ENCODE measurements at places on chromosomes 12 and 14. TPM values are rescaled to one million over a fixed set of nuclear protein-coding genes. Genes with fewer than 3 reads are reported as not detected.

RASSF9 gene
- 7.3 TPM for total RNA-seq

POU6F1 gene
- 9.9 TPM for total RNA-seq

FAM90A1 gene
- total RNA-seq = 0.30 TPM

DNA sequence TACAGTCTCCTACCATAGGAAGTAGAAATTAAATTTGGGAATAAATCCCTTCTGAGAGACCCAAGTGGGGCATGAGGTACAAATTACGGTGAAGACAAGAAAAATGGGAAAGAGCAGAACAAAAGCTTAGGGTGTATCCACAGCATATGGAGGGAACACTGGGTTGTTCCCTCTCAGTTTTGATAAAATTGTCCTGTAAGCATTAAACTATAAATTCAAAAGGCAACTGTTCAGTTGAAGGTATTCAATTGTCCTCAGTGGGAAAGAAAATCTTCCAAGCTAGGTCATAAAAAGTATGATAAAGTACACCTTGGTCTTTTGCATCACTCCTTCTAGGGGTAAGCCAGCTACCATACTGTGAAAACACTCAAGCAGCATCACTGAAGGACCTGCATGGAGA is 118.3 kb upstream of the LRFN5 start:
- H3K27ac ChIP-seq = no peak overlapping the region
- no peaks in the 10 kb centered on the region for H3K27me3 ChIP-seq
- no peak overlapping the region for H3K4me3 ChIP-seq
- H3K36me3 ChIP-seq = no peaks in the 10 kb centered on the region
- DNase-seq = no peak

DNA sequence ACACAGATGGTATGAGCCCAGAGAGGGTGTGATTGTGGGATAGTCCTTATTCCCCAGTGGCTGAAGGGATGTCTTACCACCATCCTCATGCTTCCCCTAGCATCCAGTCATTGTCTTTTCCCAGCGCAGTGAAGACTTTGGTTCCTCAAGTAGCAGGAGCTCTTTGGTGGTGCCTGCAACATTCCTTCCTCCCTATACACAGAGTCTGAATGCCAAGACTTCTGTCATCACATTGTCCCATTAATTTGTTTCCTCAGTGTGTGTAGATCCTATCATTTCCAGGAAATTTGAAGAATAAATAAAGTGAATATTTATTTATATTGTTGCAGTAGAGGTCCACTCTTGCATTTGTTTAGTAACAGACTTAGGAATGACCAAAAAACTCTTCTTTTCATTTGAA is 147.2 kb downstream of the DACT1 start:
- H3K27me3 ChIP-seq = peaks cover 15% of the 10 kb centered on the region
- no peak overlapping the region for H3K4me3 ChIP-seq
- no peaks in the 10 kb centered on the region for H3K36me3 ChIP-seq

DNA sequence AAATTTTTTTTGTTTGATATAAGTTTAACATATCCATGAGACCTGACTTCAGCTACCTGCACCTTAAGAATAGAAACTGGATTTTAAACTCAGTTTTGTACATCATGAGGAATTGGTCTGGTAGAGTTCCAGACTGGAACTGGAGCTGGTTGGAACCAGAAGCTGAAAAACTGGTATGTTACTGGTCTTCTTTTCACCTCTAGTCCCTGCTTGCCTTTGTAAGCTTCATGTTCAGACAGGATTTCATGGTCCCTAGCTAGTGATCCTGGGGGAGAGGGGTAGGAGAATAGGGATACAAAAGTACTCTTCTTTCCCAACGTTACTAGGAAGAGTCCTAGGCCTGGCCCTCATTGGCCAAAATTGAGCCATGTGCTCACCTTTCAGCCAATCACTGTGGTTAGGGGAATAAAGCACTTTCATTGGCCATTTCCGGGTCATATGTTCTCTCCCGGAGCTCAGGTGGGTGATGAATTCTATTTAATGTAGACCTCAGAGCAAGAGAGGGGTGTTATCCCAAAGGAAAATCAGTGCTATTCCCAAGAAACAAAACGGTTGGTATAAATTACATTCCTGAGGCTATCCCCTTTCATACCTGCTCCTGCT is 36.9 kb upstream of the APPL2 start:
- H3K4me1 ChIP-seq = no peaks in the 10 kb centered on the region
- no peak overlapping the region for H3K4me3 ChIP-seq

- no peak for DNase-seq
- no peak overlapping the region for H3K27ac ChIP-seq
- peaks cover 52% of the 10 kb centered on the region for H3K27me3 ChIP-seq
- H3K4me3 ChIP-seq = no peak overlapping the region
- no peaks in the 10 kb centered on the region for H3K36me3 ChIP-seq
Observed at GRCh38 chr12:52579468-52580465, 6.1 kb upstream of the KRT74 start.

DNA sequence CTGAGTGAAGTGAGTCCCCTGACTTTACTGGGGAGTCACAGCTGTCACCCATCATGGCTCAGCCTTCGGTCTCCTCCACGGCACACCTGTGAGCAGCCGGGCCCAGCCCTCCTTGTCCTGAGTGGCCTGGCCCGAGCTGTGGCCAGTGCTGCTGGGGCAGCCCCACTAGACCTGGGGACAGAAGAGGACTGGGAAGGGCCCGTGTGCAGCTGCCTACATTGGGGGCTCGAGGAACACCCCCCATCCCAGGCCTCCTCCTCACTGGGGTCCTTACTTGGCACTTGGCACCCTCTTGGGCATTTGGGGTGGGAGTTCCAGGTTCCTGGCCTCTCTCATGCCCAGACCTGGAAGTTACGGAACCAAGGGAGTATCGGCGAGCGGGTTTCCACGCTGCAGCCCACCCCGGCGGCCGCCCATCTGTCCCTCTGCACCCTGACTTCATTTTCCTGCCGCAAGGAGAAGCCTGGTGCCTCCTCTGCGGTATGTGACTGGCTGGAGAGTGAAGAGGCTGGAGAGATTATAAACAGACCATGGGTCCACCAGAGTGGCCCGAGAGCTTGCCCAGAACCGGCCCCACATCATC is 179.7 kb downstream of the KIF26A start:
- peaks cover 23% of the 10 kb centered on the region for H3K4me1 ChIP-seq
- H3K4me3 ChIP-seq = no peak overlapping the region
- peaks cover 38% of the 10 kb centered on the region for H3K27me3 ChIP-seq
- no peak for DNase-seq
- H3K27ac ChIP-seq = no peak overlapping the region
- no peaks in the 10 kb centered on the region for H3K36me3 ChIP-seq

GRCh38 chr12:47214771-47215170 is 135.0 kb upstream of the AMIGO2 start:
- no peak overlapping the region for H3K27ac ChIP-seq
- H3K36me3 ChIP-seq = no peaks in the 10 kb centered on the region
- no peak overlapping the region for H3K4me3 ChIP-seq
- no peaks in the 10 kb centered on the region for H3K4me1 ChIP-seq
- DNase-seq = no peak

All from left ventricle myocardium inferior (tissue), 1 donor.